ENCODE measurements at places on chromosomes 3 and 15. TPM values are rescaled to one million over a fixed set of nuclear protein-coding genes. Genes with fewer than 3 reads are reported as not detected.
A peak's percentile ranks its signal among the peaks of the same experiment; 100 is the strongest.

The KLHDC8B gene
- total RNA-seq, result 95.8 TPM

The PLXND1 gene
- total RNA-seq, result 36.9 TPM

The ROBO1 gene
- 32.4 TPM for total RNA-seq

The BOC gene
- 85.1 TPM for total RNA-seq

The ADGRG7 gene
- not detected for total RNA-seq

The LRRFIP2 gene
- total RNA-seq, result 49.4 TPM

The PAK6 gene
- total RNA-seq, result 3.0 TPM

The RPUSD2 gene
- 8.3 TPM for total RNA-seq

DNA sequence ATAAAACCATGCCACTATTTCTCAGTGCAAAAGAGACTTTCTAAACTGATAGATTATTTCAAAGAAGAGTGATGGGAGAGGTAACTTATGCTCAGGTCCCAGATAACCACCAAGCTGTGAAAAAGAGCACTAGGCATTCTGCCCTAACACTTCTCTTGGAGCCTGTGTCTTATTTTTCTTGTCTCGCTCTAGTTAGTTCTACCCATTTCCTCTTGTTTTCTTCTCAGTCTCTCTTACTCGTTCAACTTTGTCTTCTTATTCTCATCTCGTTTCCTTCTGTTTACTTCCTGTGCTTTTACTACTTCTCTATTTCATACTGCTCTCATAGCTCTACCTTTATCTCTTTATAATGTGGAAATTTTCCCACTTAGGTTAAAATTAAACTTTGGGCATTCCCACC is 91.8 kb upstream of the CGNL1 start:
- DNase-seq, result no peak

GRCh38 chr3:3031326-3031725 is 78.8 kb downstream of the IL5RA start:
- no peak for DNase-seq

- DNase-seq, result no peak
Measured at GRCh38 chr3:178982137-178982536, 89.5 kb downstream of the ZMAT3 start.

GRCh38 chr3:127732303-127732702 is 59.6 kb downstream of the ABTB1 start:
- DNase-seq, result no peak

GRCh38 chr15:100095541-100096247 is 246.1 kb downstream of the ADAMTS17 start:
- DNase-seq, result peak; percentile 28

- DNase-seq, result no peak
Measured at GRCh38 chr15:72690938-72691337, 4.9 kb downstream of the BBS4 start.

DNA sequence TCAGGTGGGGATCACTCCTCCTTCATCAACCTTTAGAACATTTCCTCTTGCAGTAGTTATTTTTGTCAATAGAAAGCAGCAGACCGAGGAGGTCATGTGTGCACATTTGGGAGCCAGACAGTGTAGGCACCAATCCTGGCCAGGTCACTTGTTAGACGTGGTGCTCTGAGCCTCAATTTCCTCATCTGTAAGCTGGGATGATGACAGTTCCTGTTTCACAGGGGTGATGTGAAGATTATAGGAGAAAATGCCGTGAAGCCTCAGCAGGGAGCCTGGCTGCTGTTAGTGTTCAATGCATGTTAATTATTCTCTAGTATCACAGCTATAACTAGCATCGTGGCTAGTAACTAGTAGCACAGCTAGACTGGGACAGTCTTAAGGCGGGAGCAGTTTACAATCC is 64.7 kb downstream of the ATP2B2 start:
- DNase-seq, result no peak

GRCh38 chr3:58824285-58824684 is 157.7 kb upstream of the FAM3D start:
- no peak for DNase-seq

GRCh38 chr3:62529230-62529629 is 155.9 kb upstream of the FEZF2 start:
- no peak for DNase-seq

GRCh38 chr3:48765376-48765775 is 48.4 kb upstream of the IP6K2 start:
- no peak for DNase-seq

GRCh38 chr3:46098319-46098761 is 71.1 kb upstream of the XCR1 start:
- peak; percentile 84 for DNase-seq

- DNase-seq, result no peak
Measured at GRCh38 chr3:176631165-176631564, 566.1 kb downstream of the TBL1XR1 start.

DNA sequence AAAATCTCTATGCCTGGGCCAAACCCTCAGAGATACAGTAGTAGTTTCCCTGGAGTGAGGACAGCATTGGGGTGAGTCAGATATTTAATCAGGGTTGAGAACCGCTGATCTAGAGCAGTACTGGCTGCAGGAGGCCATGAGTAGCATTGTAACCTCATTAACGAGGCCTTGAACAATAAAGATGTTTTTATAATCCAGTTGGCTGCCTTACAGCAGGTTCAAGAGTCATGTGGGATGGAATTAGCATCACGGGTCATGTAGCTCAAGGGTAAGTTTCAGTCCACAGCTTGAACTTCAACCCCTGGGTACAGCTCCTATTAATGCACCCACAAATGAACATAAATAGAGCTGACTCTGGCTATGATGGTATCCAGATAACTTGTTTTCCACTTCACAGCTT is 5.1 kb downstream of the HPS3 start:
- no peak for DNase-seq

- DNase-seq, result no peak
Measured at GRCh38 chr3:71310980-71311660, 272.4 kb downstream of the FOXP1 start.

DNA sequence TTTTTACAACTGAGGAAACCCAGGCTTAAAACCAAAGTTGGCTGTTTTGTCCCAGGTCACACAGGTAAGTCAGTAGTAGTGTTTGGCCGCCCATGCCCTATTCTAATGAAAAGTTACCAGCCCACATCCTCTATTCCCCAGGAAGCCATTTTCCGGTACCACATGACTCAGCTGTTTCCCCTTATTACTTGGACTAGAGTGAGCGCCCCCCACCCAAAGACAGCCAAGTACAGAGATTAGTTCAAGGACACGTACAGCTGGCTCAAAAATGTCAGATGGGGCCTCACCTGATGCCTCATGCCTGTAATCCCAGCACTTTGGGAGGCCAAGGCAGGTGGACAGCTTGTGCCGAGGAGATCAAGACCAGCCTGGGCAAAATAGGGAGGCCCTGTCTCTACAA is 8.5 kb upstream of the KLHL6 start:
- DNase-seq, result no peak

DNA sequence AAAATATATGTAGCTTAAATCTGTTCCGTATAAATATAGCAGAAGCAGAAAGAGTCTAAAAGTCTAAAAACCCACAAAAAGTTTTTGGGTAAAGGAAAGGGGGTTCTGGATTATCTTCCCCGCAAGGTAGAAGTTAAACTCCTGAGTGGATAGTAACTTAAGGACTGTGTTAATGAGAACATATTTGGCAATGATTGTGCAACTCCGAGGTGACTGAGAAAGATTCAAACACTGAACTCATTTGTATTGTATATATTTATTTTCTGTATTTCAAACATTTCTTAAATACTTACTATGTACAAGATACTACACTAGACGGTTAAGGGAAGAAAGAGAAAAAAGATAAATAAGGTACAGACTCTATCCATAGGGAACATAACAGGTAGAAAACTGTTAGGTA is 72.7 kb upstream of the PPIB start:
- no peak for DNase-seq

Measured in sigmoid colon (tissue), 7 donors.